ENCODE measurements at places on chromosomes 11 and 22.

DNA sequence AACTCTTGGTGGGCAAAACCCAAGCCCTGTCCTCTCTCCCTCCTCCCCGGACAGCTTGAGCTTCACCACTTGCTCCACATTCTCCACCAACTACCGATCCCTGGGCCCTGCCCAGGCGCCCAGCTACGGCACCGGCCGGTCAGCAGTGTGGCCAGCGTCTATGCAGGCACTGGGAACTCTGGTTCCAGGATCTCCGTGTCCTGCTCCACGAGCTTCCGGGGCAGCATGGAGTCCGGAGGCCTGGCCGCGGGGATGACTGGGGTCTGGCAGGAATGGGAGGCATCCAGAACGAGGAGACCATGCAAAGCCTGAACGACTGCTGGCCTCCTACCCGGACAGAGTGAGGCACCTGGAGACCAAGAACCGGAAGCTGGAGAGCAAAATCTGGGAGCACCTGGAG, 68.9 kb upstream of the RTL6 start:
- no peaks in the 10 kb centered on the region for H3K27me3 ChIP-seq
- peaks cover 3% of the 10 kb centered on the region for H3K4me1 ChIP-seq
- H3K27ac ChIP-seq, result no peak overlapping the region
- H3K4me3 ChIP-seq, result no peak overlapping the region

GRCh38 chr11:108933630-108934029, 268.8 kb downstream of the DDX10 start:
- H3K4me1 ChIP-seq, result peaks cover 6% of the 10 kb centered on the region
- H3K4me3 ChIP-seq, result no peak overlapping the region
- no peak for DNase-seq
- H3K36me3 ChIP-seq, result no peaks in the 10 kb centered on the region

- H3K27ac ChIP-seq, result no peak overlapping the region
- no peak for DNase-seq
- H3K36me3 ChIP-seq, result no peaks in the 10 kb centered on the region
These were observed 110.8 kb downstream of the TEAD1 start for GRCh38 chr11:12784987-12785386.

DNA sequence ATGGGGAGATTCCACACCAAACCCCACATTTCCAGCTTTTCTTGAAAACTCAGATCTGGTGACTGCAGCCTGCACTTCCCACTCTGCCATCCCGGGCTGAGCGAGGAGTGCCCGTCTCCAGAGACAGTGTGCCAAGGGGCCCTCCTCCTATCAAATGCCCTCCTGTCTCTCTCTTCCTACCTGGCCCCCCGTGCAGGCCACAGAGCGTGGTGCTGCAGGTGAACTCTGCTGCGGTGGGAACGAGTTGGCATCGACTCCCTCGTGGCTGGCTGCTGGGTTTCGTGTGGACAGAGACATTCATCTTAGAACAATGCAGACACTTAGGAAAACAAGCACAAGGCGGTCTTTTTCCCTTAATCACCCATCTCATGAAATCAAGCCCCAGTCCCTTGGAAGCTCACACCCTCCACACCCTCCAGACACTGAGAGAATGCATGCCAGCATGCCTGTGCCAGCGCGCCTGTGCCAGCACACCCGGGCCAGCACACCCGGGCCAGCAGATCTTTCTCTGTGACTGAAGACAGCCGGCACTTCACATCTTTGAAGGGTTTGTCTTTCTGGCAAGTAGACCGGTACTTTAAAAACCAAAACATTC, 65.0 kb downstream of the PARVB start:
- peaks cover 1% of the 10 kb centered on the region for H3K27me3 ChIP-seq
- peaks cover 5% of the 10 kb centered on the region for H3K36me3 ChIP-seq
- no peak for DNase-seq

DNA sequence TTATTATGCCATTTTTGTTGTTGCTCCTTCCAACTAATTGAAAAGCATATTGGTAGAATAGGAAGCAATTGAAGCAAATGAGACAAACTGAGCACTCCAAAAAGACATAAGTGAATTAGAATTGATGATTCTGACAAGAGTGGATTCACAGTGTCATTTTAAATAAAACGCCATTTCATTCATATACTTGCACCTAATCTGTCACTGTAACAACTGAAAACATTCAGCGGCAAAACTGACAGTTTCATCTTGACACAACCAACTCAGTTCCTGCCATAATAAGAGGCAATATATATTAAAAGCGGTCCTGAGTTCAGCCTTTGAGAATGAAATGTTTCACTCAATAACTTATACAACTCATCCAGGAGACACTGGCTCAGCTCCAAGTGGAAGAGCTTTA, 306.8 kb downstream of the CNTN5 start:
- peaks cover 2% of the 10 kb centered on the region for H3K4me1 ChIP-seq
- H3K36me3 ChIP-seq, result no peaks in the 10 kb centered on the region
- DNase-seq, result no peak

GRCh38 chr22:47580121-47580520, 817.7 kb downstream of the TBC1D22A start:
- no peaks in the 10 kb centered on the region for H3K27me3 ChIP-seq
- H3K4me1 ChIP-seq, result no peaks in the 10 kb centered on the region
- H3K36me3 ChIP-seq, result peaks cover 8% of the 10 kb centered on the region
- H3K4me3 ChIP-seq, result no peak overlapping the region
- no peak for DNase-seq
- H3K27ac ChIP-seq, result no peak overlapping the region

- H3K4me3 ChIP-seq, result no peak overlapping the region
- DNase-seq, result no peak
- H3K27ac ChIP-seq, result no peak overlapping the region
- H3K36me3 ChIP-seq, result peaks cover 8% of the 10 kb centered on the region
- H3K27me3 ChIP-seq, result peaks cover 4% of the 10 kb centered on the region
These were observed 319.1 kb downstream of the BRD1 start for GRCh38 chr22:49508561-49508960.

- DNase-seq, result no peak
- no peak overlapping the region for H3K4me3 ChIP-seq
- peaks cover 4% of the 10 kb centered on the region for H3K27me3 ChIP-seq
- peaks cover 2% of the 10 kb centered on the region for H3K4me1 ChIP-seq
- H3K36me3 ChIP-seq, result no peaks in the 10 kb centered on the region
These were observed 77.4 kb downstream of the FAM168A start for GRCh38 chr11:73520353-73521061.

DNA sequence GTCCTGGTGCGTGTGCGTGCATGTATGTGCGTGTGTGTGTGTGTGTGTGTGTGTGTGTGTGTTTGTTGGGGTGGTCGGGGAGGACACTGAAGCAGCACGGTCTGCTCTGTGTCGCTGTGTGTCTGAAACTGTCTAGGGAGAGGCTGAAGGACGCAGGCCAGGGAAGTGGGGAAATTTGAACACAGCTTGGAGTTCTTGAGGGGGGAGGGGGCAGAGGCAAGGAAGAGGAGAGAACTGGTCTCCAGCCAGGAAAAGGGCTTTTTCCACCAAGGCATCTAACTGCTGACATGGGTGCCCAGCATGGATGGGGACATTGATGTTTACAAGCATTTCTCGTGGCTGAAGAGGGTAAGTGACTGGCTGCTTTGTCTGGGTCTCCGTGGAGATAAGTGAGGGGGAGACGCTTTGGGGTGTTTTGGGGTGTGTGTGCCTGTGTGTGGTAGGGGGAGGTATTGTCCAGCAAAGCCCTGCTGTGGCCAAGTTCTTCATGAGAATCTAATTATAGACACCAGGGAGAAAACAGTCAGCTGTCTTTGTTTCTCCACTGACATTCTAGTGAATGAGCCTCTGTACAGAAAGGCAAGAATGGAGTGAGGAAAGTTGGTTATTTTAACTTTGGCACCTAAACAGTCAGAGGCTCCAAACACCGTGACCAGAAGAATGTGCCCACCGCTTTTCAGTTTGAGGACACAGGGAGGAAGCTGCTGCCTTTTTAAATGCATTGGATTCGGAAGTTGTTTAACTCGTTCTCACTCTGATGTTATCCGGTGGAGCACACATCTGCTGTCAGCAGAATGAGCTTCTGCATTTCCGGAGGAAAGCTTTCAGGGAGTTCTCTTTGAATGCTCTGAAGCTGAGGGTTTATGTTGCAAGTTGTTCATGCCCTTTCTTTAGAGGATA, 63.7 kb downstream of the PPFIBP2 start:
- peaks cover 2% of the 10 kb centered on the region for H3K27me3 ChIP-seq
- peak overlapping the region; percentile 56 for H3K27ac ChIP-seq
- peaks cover 17% of the 10 kb centered on the region for H3K4me1 ChIP-seq
- DNase-seq, result no peak
- H3K36me3 ChIP-seq, result no peaks in the 10 kb centered on the region

DNA sequence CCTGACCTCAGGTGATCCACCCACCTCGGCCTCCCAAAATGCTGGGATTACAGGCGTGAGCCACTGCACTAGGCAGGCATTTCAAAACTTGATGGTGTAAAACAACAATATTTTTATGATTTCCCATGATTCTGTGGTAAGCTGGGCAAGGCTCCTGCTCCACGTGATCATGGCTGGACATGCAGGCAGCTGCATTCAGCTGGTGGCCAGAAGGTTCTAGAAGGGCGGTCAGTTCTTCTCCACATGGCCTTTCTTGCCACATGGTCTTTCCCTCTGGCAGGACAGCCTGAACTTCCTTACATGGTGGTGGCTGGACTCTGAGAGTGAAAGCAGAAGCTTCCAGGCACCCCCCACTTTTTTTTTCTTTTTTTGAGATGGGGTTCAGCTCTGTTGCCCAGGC, 9.9 kb upstream of the RASD2 start:
- no peak overlapping the region for H3K27ac ChIP-seq
- no peak overlapping the region for H3K4me3 ChIP-seq
- peaks cover 10% of the 10 kb centered on the region for H3K27me3 ChIP-seq
- DNase-seq, result no peak
- H3K4me1 ChIP-seq, result no peaks in the 10 kb centered on the region

DNA sequence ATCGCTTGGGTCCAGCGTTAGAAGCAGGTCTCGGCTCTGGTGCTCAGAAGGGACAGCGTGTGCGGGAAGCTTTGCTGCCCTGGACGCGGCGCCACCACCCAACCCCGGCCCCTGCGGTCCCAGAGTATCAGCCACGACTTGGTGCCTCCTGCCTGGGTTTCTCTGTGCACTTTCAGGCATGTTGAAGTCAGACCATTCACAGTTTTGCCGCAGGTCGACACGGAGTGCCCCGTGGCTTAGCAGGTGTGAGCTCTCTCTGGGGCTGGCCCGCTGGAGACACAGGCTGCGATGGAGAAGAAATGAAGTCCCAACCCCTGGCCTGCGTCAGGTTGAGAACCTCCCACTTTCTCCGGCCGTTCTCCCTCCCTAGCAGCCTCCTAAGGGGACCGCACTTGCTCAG, 494.5 kb downstream of the BRD1 start:
- no peak for DNase-seq
- peaks cover 13% of the 10 kb centered on the region for H3K36me3 ChIP-seq

GRCh38 chr11:122050021-122050690, 65.9 kb downstream of the BLID start:
- H3K27ac ChIP-seq, result no peak overlapping the region
- DNase-seq, result no peak
- no peaks in the 10 kb centered on the region for H3K27me3 ChIP-seq
- no peaks in the 10 kb centered on the region for H3K4me1 ChIP-seq
- H3K36me3 ChIP-seq, result no peaks in the 10 kb centered on the region
- no peak overlapping the region for H3K4me3 ChIP-seq

DNA sequence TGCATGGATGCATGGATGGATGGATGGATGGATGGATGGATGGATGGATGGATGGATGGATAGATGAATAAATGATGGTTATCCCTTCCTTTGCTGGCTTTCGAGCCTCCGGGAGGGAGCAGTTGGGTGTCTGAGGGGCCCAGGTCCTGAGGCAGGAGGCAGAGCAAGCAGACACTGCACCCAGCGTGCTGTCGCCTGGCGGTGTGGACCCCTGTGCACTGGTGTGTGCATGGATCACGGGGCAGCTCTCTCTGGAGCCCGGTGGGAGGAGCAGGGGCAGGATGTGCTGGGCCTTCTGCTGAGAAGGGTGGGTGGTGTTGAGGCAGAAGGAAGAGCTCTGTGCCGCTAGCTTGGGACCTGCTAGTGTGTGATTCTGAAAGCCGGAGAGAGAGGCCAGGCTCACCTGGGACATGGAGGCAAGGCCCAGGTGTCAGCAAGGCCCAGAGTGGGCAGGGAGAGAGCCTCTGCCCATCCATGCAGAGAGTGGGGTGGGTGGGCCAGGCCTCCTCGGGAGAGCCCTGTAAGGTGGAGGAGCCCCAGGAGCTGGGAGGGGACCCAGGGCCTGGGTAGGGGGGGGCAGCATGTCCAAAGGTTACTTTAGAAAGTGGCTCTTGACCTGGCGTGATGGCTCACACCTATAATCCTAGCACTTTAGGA, 254.4 kb downstream of the BRD1 start:
- no peak overlapping the region for H3K27ac ChIP-seq
- DNase-seq, result no peak
- no peak overlapping the region for H3K4me3 ChIP-seq
- no peaks in the 10 kb centered on the region for H3K4me1 ChIP-seq
- peaks cover 4% of the 10 kb centered on the region for H3K36me3 ChIP-seq

GRCh38 chr11:117796872-117797529, at the start of gene DSCAML1:
Gene DSCAML1, minus strand, starts transcription at chr11:117797216. Its CDS starts 137 bp downstream, at chr11:117797079.
- H3K4me1 ChIP-seq, result peaks cover 20% of the 10 kb centered on the region
- H3K27me3 ChIP-seq, result peaks cover 25% of the 10 kb centered on the region
- peak within 1 kb of the TSS; percentile 80 for H3K4me3 ChIP-seq
- DNase-seq, result peak; percentile 65
- no peaks in the 10 kb centered on the region for H3K36me3 ChIP-seq
- H3K27ac ChIP-seq, result peak within 1 kb of the TSS; percentile 54

DNA sequence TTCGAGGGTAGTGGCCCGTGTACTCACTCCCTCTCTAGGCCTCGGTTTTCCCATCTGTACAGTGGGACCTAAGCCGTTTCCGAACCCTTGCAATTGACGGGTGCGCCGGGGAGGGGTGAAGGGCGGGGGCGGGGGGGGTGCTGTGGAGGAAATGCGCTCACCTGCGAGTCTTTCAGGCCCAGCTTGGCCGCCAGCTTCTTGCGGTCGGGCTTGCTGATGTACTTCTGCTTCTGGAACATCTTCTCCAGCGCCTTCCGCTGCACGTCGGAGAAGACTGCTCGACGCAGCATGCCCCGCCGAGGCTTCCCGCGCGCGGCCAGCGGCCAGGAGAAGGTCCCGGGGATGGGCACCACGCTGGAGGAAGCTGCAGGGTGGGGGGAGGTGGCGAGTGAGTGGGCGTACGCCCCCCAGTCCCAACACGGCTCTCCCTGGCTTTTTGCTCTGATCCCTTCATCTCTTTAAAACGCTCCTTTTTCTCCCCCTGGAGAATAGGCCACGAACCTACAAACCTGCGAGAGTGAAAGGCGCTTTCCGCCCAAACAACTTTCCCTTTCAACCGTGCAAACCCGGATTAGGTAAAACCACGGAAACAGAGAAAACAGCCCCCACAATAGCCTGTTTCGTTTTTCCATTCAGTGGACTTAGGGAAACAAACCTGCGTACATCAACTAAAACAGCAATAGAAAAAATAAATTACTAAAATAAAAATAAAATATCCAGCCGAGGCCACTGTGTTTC, 3.2 kb downstream of the DBX1 start:
- DNase-seq, result peak; percentile 31
- H3K36me3 ChIP-seq, result no peaks in the 10 kb centered on the region
- H3K27me3 ChIP-seq, result peaks cover 39% of the 10 kb centered on the region
- H3K4me3 ChIP-seq, result peak overlapping the region; percentile 72

- DNase-seq, result no peak
- H3K4me3 ChIP-seq, result no peak overlapping the region
- H3K4me1 ChIP-seq, result no peaks in the 10 kb centered on the region
- H3K27me3 ChIP-seq, result no peaks in the 10 kb centered on the region
These were observed 177.5 kb upstream of the POU2AF2 start for GRCh38 chr11:111067994-111068393.

- H3K27me3 ChIP-seq, result peaks cover 14% of the 10 kb centered on the region
- peaks cover 5% of the 10 kb centered on the region for H3K4me1 ChIP-seq
- peak overlapping the region; percentile 92 for H3K27ac ChIP-seq
- H3K36me3 ChIP-seq, result no peaks in the 10 kb centered on the region
These were observed 501 bp downstream of the CD151 start for GRCh38 chr11:833114-833791.
